Activated CD4-positive, alpha-beta T cell treated with anti-CD3 and anti-CD28 coated beads for 48 hours (primary cell): ENCODE measurements at places on chromosomes 3 and 15.

DNA sequence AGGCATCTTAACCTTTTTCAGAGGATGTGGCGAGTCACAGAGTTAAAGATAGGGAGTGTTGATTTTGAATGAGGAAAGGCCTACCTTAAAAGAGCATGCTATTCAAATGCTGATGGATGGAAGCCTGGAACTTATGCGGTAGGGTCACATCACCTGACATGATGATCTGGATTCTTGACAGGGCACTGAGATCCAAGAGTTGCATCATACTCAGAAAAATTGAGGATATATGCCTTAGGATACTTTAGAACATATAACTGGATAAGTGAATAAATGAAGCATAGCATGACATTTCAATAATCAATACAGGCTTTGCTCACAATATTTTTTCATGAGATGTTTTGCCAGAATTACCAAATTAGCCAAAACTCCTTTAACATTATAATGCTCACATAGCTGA lies 20.1 kb upstream of the SECISBP2L start:
- DNase-seq = no peak

- no peak for DNase-seq
Observed at GRCh38 chr3:7615043-7615442, 754.1 kb downstream of the GRM7 start.

DNA sequence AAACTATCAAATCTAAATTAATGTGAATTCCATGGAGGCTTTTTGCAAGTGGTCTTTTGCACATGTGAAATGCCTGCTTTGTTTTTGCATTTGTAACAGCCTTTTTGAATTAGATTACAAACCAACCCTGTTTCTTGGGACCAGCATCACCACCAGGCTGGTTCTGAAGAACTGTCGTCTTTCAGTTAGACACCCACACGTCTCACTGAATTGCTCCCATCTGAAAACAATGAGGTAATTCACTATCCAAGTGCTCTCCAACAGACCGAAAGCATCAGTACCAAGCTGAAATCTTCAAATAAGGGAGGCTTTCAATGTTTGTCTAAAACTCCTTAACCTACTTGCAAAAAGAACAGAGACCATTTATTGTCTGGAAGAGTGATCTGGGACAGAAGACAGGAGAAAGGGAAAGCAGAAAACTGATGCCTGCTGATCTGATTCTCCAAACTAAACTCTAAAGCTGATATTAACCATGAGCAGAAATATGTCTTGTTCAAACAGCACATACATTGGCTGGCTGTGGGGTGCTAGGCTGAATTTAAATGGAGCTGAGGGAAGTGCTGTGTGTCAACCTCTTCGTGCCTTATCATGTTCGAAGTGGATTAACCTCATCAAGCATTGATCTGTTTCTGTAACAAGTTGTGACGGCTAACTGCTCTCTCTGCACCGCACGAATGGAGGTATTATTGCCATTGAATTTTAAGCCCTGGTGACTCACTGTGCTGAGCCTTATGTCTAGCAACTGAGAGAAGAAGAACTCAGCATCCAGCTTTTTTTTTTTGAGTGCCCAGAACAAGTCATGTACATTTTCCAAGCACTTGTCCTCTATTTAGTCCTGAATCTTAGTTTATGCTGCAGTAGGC lies 213.7 kb upstream of the P2RY1 start:
- DNase-seq = no peak

DNA sequence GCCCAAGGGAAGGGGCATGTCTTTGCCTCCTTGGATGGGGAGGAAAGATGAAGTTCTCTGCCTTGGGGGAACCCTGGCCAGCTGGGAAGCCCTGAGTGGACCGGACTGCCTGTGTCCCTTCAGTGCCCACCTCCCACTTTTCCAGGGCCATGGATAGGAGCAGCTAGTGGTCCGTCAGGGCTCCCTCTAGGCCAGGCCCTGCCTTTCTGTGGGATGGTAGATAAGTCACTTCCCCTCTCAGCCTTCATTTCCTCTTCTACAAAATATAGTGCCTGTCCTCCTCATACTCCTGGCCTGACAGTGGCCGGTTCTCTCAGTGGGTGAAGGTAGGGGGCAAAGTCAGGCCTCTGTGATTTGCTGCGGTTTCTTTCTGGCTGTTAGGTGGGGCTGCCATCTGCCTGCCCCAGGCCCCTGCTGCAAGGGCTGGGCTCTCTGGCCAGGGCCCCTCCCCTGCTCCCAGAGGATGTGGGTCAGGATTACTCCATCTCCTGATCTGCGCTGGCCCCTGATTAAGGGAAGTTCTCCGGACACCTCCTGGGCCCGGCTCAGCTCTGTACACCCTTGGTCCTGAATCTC lies 1.4 kb downstream of the PLEKHO2 start:
- peak; percentile 15 for DNase-seq

GRCh38 chr3:72567474-72567873 lies 280.8 kb downstream of the SHQ1 start:
- DNase-seq = no peak

- no peak for DNase-seq
Observed at GRCh38 chr3:177889161-177889560, 647.1 kb upstream of the KCNMB2 start.

GRCh38 chr3:19256313-19256712 lies 108.0 kb downstream of the KCNH8 start:
- DNase-seq = no peak

- DNase-seq = no peak
Observed at GRCh38 chr3:184618811-184619210, 57.2 kb downstream of the EPHB3 start.

- no peak for DNase-seq
Observed at GRCh38 chr3:177475356-177475665, 278.0 kb upstream of the TBL1XR1 start.

DNA sequence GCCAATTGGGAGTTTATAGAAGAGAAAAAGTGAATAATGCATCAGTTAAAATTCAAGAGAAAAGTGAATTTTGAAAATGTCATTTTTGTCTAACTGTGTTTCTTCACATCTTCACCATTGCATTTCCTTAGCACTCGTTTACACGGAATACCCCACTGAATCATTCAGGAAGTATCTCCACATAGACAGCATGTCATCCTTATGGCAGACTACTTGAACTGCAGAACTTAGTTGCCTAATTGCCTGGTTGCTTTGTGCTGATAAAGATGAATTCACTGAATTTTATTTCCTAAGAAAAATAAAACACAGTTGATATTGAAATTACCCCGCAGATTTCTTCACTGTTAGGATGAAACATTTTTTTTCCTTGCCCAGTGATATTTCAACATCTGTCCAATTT lies 627.1 kb downstream of the ROBO1 start:
- DNase-seq = no peak

DNA sequence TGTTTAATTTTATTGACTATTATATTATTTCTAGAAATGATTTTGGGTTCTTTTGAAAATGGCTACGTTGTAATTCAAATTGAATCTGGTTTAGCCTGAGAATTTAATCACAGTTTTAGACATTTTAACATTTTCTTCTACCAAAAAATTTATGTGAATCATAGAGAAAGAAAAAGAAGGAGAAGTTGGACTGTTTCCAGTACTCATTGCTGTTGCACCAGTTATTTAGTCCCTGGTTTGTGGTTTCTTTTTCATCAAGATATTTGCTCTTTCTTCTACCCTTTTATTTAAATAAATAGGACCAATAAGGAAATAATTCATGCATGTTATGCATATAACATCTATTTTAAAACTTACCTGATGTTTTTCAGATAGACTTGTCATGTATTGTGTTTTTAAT lies 1337.1 kb downstream of the ROBO1 start:
- no peak for DNase-seq

DNA sequence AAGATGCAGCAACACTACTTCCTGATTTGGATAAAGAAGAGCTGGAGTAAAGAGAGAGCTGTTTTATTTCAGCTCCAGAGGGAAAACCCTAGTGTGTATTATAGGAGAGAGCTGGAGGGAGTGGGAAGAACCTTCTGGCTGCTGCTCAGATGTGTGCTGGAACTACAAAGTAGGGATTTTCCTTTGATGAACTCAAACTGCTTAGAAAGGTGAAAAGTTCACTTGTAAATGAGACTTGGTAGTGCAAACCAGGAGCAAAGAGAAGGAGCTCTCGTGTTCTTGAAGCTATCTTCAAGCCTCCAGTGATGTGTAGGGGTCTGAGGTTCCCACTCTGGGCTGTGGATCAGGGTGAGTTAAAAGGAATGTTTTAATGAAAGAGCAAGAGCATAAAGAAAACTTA lies 110.4 kb downstream of the EDEM1 start:
- no peak for DNase-seq

- no peak for DNase-seq
Observed at GRCh38 chr15:98207928-98208327, 247.4 kb downstream of the ARRDC4 start.

DNA sequence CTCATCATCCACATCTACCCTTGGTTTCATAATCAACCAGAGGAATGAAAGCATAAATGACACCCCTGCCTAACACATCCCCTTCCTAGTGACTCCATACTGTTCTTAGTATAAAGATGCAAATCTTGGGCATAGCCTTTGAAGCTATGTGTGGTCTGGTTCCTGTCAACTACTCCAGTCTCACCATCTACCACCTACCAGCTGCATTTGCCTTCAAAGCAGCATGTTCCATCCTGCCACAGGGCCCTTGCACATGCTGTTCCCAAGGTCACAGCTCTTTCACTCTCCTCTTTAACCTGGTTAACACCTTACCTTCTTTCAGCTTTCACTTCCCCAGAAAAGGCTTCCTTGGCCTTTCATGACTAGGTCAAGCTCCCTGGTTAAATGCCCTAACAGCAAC lies 62.3 kb upstream of the ARHGEF3 start:
- peak; percentile 78 for DNase-seq

DNA sequence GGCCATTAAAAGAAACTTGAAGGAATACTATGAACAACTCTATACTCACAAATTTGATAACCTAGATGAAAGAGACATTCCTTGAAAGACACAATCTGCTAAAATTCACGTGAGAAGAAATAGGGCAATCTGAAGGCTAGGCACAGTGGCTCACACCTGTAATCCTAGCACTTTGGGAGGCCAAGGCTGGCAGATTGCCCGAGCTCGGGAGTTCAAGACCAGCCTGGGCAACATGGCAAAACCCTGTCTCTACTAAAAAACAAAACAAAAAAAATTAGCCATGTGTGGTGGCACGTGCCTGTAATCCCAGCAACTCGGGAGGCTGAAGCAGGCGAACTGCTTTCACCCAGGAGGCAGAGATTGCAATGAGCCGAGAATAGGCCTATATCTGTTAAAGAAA lies 104.8 kb downstream of the HES1 start:
- no peak for DNase-seq

- no peak for DNase-seq
Observed at GRCh38 chr15:29773816-29774215, 48.5 kb downstream of the TJP1 start.

GRCh38 chr3:193230610-193231009 lies 10.4 kb upstream of the PLAAT1 start:
- DNase-seq = no peak

- DNase-seq = no peak
Observed at GRCh38 chr3:115292131-115292530, 145.0 kb upstream of the ZBTB20 start.

- no peak for DNase-seq
Observed at GRCh38 chr15:74133694-74134386, 3.5 kb downstream of the ISLR2 start.

- DNase-seq = no peak
Observed at GRCh38 chr3:177141471-177141870, 55.8 kb downstream of the TBL1XR1 start.

DNA sequence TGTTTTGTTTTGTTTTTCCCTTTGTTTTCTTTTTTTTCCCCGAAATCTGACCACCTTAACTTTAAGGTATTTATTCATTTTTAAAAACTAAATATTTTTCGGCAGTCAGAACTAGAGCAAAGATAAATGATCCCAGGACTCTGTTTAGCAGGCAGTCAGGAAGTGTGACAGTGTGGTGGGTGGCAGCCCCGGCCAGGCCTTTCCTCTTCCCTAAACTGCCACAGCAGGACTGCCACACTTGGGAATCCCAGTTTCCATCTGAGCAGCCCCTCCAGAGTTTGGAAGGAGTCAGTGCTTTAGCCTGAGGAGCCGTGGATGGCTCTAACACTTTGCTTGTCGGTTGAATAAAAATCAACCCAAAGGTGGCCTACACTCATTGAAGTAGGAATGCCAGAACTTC lies 6.9 kb downstream of the CCRL2 start:
- no peak for DNase-seq

DNA sequence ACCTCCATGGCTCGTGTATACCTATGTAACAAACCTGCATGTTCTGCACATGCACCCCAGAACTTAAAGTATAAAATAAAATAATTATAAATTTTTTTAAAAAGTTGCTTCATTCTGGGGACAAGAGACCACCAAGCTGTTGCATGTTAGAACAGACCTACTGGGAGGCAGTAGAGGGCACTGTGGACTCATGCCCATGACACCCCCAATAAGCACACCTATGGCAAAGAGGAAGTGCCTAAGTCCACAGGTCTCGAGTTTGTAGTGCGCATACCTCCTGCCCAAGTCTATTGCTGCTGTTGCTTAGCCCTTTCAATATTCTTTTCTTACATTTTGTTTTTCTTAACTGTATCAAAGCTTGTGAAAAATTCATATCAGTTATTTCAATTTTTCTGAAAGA lies 267.9 kb upstream of the THBS1 start:
- DNase-seq = no peak

GRCh38 chr3:141686466-141687291 lies 51.4 kb upstream of the RNF7 start:
- no peak for DNase-seq

GRCh38 chr3:169134194-169134593 lies 529.3 kb downstream of the MECOM start:
- DNase-seq = no peak

DNA sequence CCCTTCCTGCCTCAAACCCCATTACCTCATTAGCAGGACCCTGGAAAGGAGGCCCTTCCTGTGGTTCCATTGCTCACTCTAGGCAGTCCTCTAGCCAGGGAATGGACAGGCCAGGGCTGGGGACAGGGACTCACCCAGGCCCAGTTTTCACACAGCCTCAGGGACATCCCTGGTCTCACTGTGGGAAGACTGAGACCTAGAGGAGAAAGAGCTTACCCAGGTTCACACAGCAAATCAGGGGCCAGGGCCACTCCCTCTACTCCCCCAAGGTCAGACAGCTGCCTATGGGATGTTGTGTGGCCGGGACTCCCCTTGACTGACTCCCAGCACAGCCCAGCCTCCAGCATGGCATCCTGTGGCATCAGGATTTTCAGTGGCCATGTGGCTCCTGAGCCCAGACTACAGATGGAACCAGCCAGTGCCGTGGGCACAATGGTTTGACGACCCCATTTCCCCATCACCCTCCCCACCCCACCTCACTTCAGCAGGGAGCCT lies 49.3 kb downstream of the ADAMTS7 start:
- DNase-seq = no peak

GRCh38 chr3:14725013-14725412 lies 50.1 kb downstream of the C3orf20 start:
- DNase-seq = no peak

- DNase-seq = no peak
Observed at GRCh38 chr3:21654662-21655061, 96.3 kb downstream of the ZNF385D start.

GRCh38 chr15:55868707-55869106 lies 124.7 kb downstream of the NEDD4 start:
- no peak for DNase-seq

- DNase-seq = no peak
Observed at GRCh38 chr3:66267906-66268305, 47.1 kb downstream of the SLC25A26 start.

- no peak for DNase-seq
Observed at GRCh38 chr3:177169936-177170722, 27.2 kb downstream of the TBL1XR1 start.
